ENCODE measurements at places on chromosomes 16 and 17. TPM values are rescaled to one million over a fixed set of nuclear protein-coding genes. Genes with fewer than 3 reads are reported as not detected.

RDM1 gene
- 8.4 TPM for total RNA-seq

- no peak for DNase-seq
Observed at GRCh38 chr17:78766225-78766624, 15.8 kb downstream of the CYTH1 start.

- DNase-seq, result no peak
Observed at GRCh38 chr16:4648917-4649316, 24.3 kb downstream of the MGRN1 start.

GRCh38 chr17:10610884-10611283 is 46.2 kb downstream of the MYH3 start:
- DNase-seq, result no peak

MYH1 gene
- total RNA-seq, result not detected

All from activated T-cell treated with anti-CD3 and anti-CD28 coated beads, Interleukin-2, amount 50 U/mL, for 72 hours (primary cell).